Erythroblast (primary cell): ENCODE measurements at places on chromosomes 1 and 21.

- no peak for DNase-seq
These were observed 60.8 kb upstream of the RNF11 start for GRCh38 chr1:51175278-51175677.

DNA sequence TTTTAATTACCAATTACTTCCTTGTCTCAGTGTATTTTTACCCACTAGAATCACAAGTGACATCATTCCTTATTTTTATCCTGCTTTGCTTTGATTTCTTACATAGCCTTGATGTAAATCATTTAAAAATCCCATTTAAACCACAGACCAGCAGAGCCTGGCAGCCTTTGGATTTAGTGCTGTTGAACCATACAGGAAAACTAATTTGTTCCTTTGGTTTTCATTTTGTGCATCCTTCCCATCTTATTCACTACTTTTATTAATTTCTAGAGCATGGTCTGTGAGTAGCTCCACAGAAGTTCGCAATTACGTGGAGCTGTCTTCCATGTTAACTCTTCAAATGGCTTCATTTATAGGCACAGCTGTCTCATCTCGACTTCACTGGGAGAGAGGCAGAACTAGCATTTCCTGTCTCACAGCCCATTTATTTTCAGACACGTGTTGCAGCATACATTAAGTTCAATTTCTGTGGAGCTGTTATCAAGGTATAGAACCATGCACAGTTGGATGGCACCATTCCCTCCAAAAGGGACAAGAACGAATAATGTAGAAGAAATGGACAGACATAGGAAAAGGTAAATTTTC is 235.3 kb downstream of the MRPL39 start:
- no peak for DNase-seq

DNA sequence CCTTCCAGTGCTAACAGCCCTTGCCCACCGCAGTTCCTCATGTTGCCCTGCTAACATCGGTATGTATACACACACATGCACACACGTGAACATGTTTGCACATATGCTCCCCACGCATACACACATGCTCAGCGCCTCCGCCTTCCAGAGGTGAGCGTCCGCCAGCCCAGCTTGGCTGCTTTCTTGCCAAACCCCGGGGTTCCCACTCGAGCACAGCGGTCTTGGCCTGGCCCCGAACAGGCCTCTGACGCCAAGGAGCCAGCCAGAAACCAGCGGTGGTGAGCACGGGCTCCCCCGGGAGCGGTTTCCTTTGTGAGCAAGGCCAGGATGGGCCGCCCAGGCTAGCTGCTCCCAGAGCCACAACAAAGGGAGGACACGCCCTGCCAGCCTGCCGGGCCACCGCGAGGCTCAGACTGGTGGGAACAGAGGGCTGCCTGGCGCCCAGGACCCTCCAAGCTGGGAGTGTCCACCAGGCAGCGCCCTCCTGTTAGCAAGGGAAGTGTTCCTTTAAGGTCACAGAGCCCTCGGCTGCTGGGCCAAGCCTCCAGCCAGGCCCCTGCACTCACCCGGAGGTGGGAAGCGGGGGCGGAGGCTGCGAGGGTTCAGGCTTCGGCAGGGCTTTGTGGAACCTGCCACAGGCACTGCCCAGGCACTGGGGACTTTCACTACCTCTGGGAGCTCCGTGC is 65.4 kb downstream of the ALPL start:
- DNase-seq, result no peak

GRCh38 chr1:177448652-177449357 is 278.0 kb downstream of the BRINP2 start:
- DNase-seq, result no peak

DNA sequence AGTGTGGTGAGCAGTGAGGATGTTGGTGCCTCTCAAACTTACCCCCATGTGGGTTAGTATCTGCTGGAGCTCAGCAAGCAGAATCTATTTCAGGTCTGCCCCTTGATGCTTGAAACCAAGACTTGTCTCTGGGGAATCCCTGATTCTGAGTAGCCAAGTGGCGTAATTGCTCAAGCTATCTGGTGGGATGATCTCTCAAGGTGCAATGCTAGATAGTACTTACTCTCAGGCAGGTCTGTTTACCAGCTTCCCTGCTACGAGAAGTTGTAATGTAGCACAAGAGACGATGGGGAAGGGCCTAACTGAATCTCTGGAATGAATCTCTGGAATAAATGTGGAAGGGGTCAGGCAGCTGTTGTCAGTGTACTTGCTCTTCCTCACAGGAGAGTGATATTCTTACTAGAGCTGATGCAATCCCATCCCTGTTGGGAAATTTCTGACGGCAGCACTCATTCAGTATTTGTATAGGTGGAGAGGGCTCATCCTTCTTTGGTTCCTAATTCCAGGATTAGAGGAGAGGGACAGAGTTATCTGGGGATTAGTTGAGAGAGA is 65.4 kb downstream of the MACF1 start:
- DNase-seq, result no peak

GRCh38 chr1:5991381-5992025 is 722 bp downstream of the NPHP4 start:
- peak; percentile 57 for DNase-seq
